H9 (cell line): ENCODE measurements at places on chromosomes 12 and 14.
A peak's percentile ranks its signal among the peaks of the same experiment; 100 is the strongest.

- DNase-seq: no peak
Observed at GRCh38 chr12:50572760-50573159, 68.0 kb downstream of the DIP2B start.

DNA sequence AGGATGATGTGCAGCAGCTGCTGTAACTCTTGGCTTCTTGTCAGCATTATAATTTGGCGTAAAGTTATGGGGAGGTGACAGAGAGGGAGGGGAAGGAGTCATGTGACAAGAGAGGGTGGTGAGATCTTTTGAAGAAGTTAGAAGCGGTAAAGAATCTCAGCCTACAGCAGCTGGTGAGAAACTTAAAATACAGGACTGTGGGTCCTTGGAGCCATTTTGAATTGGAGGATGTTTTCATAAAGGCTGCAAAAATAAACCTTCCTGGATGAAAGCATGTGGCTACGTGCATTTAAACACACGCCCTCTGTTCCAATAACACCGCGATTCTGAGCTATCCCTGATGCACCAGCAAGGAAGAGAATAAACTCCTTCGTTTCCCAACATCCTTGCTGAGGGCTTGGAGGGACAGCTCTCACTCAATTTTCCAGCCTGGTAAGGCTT is 133.7 kb downstream of the TMEM30B start:
- DNase-seq: no peak

GRCh38 chr14:34212172-34212929 is 249.7 kb downstream of the SPTSSA start:
- DNase-seq: no peak

DNA sequence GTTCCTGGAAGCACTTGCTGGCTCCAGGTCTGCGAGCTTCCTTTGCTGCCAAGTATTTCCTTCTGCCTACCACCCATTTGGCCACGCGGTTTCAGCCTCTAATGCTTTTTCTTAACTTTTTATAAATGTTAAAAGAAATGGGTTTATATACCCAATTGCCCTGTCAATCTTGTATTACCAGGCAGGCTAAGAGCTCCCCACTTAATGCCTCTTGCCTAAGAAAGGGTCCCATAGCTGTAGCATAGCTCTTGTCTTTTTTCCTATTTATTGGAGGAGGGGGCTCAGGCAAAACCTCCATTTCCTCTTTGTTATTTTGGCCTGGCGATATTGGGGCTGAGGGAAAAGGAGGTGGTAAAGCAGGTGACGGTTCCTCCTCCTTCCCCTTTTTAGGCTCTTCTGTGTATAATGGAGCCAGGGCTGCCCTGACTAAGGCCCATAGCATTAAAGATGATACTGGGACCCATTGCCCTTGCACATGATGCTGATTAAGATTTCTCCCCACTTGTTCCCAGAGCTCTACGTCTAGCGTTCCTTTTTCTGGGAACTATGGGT is 21.6 kb upstream of the BLTP3B start:
- DNase-seq: no peak

DNA sequence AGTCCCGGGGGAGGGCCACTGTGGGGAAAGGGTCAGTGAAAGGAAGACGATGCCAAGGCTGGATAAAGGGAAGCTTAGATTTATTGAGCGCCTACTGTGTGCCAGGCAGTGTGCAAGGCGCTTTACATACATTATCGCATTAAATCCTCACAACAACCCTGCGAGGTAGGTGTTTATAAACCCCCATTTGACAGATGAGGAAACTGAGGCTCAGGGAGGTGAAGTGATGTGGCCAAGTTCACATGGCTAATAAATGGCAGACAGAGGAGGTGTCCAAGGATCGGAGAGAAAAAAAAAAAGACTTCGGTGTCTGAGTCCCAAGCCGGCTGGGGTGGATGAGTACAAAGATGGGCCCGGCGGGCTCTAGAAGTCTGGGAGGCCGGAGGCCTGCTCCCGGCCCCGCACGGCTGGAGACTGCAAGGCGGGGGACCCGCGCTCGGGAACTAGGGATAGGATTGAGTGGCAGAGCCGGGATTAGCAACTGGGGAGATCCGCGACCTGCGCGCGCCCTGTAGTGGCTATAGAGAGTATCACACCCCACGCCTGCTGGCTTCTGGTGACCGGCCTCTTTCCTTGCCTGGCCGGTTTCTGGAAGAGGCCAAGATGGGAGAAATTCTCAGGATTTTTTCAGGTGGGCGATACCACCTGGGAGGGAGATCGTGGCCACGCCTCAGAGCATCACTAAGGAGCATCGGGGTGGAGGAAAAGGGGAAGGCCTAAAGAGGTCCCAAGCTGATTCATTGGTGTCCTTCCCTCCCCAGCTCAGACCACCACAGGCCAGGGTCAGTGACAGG is 3.9 kb downstream of the DDN start:
- DNase-seq: peak; percentile 95

GRCh38 chr14:59870277-59871165 is at the start of gene RTN1:
RTN1 (minus strand) TSS chr14:59870776; CDS start chr14:59870630, 146 bp downstream.
- DNase-seq: peak; percentile 76

- no peak for DNase-seq
Observed at GRCh38 chr14:24274101-24274543, 2.7 kb upstream of the RABGGTA start.

DNA sequence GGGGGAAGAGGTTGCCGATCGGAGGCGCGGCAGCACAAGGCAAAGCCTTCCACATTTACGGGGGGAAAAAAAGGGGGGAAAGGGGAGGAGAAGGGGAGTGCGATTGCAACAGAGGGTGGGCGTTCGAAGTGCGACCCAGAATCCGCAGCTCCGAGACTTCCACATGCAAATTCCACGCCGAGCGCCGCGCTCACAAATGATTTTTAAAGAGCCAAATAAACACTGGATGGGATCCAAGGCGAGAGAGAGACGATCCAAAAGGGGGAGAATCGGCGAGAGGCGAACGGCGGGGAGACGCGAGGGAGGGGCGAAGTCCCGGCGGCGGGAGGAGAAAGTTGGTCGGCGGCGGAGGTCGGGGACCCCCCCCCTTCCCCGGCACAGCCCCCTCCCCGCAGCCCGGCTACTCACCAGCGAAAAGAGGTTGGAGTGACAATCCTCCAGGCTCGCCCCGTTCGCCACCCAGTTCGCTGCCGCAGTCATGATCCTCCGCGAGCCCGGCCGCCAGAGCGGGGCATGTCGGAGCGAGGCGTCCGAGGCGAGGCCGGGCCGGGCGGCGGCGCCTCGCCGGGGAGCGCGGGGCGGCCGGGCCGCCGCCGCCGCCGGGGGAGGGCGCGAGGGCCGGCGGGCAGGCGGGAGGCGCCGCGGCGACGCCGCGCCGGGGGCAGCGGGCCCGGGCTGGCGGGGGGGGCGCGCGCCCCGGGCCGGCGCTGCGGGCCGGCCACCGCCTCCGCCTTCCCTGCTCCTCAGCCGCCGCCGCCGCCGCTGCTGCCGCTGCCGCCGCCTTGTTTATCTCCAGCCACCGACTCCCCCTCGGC is 634 bp downstream of the MED13L start:
- no peak for DNase-seq

DNA sequence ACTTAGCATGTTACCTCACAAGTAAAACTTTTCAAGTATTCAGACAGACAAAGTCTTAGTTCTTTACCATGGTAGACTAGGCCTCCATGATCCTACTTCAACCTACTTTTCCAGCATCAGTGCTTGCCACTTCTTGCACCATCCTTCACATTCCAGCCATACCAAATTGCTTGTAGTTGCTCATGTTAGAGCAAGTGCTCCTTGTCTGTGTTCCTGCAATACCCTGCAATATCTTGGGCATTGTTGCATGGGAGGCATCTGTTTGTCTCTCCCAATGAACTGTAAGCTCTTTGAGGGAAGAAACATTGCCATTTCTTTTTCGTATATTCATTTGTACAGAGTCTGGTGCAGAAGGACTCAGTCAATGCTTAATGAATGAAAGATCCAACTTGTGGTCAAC is 78.0 kb downstream of the SRGAP1 start:
- no peak for DNase-seq

- DNase-seq: no peak
Observed at GRCh38 chr14:56318393-56319115, 200.3 kb downstream of the PELI2 start.

GRCh38 chr12:26595806-26596205 is 237.2 kb downstream of the ITPR2 start:
- DNase-seq: no peak

GRCh38 chr12:5403411-5403810 is 28.5 kb upstream of the NTF3 start:
- no peak for DNase-seq

- DNase-seq: no peak
Observed at GRCh38 chr14:60771117-60771516, 36.6 kb downstream of the MNAT1 start.

GRCh38 chr14:50383618-50384225 is 13.0 kb downstream of the CDKL1 start:
- DNase-seq: no peak

DNA sequence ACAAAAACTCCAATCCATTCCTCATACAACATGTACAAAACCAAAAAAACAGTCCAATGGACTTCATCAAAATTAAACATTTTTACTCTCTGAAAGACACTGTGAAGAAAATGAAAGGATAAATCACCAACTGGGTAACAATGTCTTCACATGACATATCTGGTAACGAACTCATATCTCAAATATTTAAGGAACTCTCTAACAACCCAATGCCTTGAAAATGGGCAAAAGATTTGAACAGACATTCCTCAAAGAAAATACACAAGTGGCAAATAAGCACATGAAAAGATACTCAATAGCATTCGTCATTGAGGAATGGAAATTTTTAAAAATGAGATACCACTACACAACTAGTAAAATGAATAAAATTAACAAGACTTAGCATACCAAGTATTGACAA is 198.7 kb upstream of the RASSF8 start:
- DNase-seq: no peak

DNA sequence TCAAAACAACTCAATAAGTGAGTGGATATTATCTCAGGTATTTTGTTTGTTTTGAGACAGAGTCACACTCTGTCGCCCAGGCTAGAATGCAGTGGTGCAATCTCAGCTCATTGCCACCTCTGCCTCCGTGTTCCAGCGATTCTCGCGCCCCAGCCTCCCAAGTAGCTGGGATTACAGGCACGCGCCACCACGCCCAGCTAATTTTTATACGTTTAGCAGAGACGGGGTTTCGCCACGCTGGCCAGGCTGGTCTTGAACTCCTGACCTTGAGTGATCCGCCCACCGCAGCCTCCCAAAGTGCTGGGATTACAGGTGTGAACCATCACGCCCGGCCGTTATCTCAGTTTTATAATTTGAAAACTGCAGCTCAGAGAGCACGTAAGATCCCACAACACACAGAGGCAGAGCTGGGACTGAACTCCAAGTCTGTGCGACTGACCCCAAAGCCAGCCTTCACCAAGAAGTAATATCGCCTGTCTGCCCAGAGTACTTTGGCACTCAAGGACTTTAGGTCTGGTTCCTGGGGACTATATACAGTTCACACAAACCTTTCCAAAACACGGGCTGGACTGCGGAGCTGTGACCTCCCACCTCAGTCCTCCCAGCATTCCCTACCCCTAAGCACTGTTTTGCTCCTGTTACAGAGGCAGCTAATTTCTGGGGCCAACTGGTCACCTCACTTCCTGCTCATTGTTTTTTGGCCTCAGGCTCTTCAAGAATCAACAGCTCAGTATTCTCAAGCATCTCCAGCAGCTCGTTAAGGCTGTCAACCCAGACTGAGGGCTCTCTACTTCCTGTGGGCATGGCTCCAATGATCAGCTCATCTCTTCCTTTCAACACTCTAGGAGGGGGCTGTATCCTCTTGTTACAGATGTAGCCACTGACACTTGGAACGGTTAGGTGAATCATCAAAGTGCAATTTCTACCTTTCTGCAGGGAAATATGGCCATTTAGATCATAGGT is 22.5 kb downstream of the TESC start:
- no peak for DNase-seq

- no peak for DNase-seq
Observed at GRCh38 chr14:104632781-104633180, 28.2 kb upstream of the TMEM179 start.

- no peak for DNase-seq
Observed at GRCh38 chr14:65131301-65131701, 29.0 kb upstream of the MAX start.

DNA sequence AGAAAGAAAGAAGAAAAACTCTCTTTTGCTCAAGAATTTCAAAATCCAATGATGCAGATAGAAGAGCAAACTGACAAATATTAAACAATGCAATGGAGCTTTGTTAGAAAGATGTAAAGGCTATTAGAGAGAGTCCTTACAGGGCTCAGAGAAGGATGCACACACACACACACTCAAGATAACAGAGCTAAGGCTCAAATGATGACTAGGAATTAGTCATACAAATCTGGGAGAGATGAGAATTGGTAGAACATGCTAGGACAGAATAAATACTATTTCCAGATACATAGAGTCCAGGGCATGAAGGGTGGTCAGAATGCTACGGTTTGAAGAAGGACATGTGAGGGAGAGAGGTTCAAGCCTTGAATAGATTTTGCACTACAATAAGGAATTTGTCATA is 650.1 kb upstream of the MDGA2 start:
- no peak for DNase-seq

GRCh38 chr14:25080682-25081081 is 30.7 kb upstream of the STXBP6 start:
- DNase-seq: no peak

- no peak for DNase-seq
Observed at GRCh38 chr12:77788231-77789168, 42.2 kb upstream of the NAV3 start.

DNA sequence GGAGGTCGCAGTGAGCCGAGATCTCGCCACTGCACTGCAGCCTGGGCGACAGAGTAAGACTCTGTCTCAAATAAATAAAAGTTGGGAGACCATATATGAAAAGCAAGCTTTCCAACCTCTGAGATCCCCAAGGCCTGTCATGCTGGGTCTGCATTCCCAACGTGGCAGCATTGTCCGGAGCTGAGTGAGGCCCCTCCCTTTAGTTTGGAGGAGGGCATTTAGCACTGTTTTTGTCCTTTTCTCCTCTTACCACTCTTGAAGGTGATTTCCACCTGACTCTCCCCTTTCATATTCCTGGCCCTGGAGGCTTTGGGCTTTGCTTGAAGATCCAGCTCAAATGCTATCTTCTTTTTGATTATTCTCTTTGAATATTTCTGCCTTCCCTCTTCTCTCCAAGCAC is 3.2 kb downstream of the AACS start:
- no peak for DNase-seq

DNA sequence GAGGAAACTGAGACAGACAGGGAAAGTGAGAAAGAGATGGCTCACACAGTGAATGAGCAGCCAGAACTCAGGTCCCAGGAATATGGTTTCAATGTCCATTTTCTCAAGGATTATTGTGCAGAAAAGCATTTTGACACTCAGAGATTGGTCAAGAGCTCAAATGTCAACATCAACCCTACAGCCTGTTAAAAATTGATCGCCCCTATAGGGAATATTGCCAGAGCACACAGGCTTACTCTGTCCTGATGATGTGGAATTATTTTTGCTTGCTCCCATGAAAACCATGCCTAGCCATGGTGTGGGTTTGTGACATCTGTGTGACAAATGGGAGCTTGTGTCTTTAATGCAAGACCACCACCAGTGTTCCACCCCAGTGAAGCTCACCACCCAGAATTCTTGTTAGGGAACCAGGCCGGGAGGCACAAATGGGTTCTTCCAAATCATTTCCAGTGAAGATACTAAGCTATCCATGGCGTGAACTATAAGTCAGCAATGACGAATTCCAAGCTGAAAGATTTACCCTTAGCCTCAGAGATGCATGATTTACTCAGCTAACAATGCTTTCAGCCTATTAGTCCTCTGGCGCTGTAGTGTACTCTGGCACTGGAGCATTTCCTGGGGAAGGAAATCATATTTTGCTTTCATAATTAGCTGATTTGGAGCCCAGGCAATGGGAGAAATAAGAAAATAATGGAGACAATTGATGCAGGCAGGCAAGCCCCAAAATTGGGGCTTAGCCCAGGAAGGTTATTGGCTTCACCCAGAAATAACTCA is 1188.2 kb upstream of the TMEM132C start:
- no peak for DNase-seq
